Activated CD4-positive, alpha-beta T cell treated with anti-CD3 and anti-CD28 coated beads, Interleukin-2, Interleukin-6, amounts not matched to agents 100 ng/mL and 50 ng/mL, durations not matched to agents 16 hours and 8 hours (primary cell): ENCODE measurements at places on chromosomes 1 and 21.

DNA sequence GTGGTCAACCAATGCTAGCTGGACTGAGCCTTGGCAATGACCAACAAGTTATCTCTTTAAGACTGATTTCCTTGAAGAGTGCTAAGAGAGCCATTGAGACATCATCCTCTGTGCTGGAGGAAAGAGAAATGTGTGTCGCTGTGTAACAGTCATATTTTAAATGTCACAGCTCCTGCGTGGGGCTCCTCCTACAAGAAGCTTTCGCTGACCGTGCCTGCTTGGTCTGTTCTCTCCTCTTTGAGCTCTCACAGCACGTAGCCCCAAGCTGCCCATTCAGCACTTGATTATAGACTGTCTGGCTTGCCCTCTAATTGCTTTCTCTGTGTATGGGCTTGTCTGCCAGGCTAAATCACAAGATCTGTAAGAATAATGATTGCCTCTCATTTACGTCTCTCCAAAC is 221.3 kb downstream of the FOXD2 start:
- no peak for DNase-seq

DNA sequence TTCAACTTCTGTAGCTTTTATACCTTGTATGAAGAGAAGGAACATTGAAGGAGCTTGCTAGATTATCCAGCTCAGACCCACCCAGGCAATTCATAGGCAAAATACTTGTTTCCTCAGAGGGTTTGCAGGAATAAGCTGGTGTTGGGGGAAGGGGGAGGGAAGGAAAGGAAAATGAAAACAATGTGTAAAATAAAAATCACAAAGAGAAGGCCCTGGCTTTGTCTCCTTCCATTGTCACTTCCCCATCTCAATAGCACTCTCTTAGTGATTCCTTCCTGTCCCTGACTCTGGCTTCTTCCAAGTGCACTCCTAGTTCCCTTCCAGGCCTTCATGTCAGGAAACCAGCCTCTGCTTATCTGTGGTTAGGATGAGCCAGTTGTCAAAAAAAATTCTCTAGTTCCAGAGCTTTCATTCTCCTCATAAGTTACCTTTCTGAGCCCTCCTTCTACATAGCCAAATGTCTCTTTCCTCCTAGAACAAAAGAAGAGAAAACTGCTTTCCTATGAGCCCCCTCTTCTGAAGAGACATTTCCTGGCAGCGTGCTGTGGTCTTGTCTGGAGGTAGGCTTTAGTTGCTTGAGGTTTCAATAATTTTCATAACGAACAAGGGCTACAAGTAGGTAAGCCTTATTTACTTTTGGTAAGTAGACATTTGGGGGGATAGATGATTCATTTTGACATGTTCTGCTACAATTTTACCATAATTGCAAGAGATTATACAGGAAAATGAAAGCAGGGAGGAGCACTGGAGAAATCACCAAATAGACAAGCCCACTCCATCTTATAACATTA is 45.7 kb downstream of the FASLG start:
- peak; percentile 40 for DNase-seq

DNA sequence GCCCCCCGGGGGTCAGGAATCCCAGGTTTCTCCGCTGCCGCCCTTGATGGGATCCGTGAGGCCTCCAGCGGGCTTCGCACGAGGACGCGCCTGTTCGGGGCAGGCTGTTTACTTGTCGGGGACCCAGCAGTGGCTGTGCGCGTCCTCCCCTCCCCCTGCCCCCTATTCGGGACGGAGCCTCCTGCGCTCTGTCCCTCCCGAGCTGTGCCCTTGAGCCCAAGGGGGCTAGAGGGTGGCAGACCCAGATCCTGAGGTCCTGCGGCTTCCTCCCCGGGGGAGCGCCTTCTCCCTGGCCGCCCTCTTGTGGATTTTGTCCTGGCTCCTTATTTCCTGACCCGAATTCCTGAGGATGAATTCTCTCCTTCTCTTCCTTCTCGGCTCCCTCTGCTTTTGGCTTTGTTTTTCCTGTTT is 38.4 kb downstream of the PIK3CD start:
- DNase-seq, result no peak

DNA sequence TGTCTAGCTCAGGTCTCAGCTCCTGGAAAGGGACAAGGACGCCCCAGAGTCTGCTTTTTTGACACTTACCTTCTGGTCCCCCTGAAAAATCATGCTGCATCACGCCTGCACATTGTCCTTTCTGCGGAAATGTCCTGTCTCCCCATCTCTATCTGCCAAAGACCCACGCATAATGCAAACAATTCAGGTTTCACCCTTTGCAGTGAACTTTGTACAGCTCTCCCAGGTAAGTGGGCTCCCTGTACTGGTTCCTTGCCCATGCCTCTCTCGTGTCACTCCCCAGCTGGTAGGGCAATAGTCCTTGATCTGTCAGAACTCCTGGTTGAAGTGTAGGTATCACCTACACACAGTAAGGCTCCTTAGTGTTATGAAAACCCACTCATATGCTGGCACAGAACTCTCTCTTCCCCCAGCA is 102.9 kb upstream of the IRF2BP2 start:
- DNase-seq, result no peak

DNA sequence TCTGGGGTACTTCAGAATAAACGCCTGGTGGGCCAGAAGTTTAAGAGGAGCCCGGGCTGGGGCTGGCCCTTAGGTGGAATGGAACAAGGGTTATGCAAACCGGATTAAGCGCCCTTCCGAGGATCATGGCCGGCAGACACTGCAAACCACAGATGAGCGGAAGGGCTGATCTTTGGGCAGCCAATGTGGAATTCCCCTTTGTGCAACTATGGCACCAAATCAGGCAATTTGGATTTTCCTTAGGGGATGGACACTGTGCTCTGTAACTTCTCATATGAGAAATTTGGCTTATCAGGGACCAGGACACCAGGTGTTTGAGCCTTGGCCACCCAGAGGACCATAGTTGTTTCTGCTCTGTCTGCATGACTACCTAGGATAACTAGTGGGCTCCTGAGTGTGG is 5.7 kb upstream of the IL10 start:
- DNase-seq, result no peak

DNA sequence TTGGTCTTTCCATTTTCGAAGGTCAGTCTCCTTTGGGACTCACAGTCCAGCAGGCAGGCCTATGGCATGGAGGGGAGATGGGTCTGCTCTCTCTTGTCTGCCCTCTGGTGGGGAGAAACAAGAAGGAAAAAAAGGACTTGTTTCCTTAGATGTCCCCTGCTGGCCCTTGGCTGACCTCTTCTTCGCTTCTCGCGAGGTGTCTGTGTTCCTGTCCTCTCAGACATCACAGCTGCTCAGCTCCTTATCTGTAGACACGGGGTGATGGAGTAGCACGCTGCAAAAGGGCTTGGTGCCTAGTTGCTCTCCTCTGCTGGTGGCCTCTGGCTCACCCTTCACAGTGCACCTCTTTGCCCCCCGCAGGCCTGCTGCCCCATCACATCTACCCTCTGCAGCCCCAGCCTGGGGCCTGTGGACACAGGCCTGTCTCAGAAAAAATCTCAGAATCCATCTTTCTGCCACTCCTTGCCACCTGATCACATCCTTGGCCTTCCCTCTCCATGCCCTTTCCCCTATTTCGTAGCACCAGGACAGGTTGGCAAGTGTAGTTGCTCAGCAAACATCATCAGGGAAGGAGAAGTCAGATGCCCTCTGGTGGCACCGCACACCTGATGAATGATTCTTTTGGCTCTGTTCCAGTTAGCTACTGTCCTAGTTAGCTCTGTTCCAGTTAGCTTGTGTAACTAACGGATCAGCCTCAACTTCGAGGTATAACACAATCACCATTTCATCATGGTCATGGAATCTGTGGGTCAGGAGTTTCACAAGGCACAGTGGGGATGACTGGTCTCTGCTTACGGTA is 18.7 kb upstream of the AK2 start:
- DNase-seq, result peak; percentile 60

GRCh38 chr1:64983110-64983509 is 16.8 kb upstream of the JAK1 start:
- DNase-seq, result no peak

- no peak for DNase-seq
Measured at GRCh38 chr21:33512481-33512880, 21.0 kb upstream of the DNAJC28 start.

DNA sequence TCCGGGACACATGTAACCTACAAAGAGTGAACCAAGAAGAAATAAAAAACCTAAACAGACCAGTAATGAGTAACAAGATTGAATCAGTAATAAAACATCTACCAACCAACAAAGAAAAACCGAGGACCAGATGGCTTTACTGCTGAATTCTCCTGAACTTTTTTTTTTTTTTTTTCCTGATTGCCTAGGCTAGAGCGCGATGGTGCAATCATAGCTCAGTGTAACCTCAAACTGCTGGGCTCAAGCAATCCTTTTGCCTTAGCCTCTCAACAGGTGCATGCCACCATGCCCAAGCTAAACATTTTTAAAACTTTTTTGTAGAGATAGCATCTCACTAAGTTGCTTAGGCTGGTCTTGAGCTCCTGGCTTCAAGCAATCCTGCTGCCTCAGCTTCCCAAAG is 11.2 kb upstream of the FGGY start:
- no peak for DNase-seq

DNA sequence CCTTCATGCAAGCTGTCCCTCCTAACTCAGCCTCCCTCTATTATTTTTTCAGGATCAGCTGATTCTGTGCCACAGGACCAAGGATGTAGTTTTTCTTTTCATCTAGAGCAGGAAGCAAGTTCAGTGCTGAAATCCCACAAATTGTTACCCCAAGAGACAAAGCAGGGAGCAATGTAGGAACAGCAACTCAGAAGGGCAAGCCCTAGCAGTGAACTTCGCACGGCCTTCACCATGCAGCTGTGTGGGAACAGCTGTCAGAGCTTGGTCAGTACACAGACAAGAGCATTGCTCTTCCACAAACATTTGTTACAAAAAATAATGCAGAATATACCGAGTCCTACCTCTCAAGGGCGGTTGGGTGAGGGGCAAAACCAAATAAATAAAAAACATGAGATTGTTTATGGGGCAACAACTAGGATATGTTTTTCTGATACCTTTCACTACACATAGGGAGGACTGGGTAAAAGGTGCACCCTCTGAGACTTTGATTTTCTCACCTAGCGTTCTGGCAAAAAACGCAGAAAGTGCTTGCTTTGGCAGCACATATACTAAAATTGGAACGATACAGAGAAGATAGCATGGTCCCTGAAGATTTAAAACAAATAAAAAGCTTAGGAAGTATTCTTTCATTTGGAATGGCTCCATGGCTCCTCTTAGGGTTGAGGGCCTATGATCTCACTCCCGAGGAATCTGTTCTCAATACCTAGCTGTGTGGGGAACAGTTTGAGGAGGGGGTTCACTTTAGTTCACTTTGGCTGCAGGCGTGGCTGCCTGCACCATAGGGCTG is 37.1 kb upstream of the ANGPTL7 start:
- DNase-seq, result no peak

- DNase-seq, result no peak
Measured at GRCh38 chr1:227607336-227607898, 44.1 kb downstream of the ZNF678 start.

GRCh38 chr1:184974837-184975115 is 468 bp upstream of the NIBAN1 start:
- DNase-seq, result no peak

DNA sequence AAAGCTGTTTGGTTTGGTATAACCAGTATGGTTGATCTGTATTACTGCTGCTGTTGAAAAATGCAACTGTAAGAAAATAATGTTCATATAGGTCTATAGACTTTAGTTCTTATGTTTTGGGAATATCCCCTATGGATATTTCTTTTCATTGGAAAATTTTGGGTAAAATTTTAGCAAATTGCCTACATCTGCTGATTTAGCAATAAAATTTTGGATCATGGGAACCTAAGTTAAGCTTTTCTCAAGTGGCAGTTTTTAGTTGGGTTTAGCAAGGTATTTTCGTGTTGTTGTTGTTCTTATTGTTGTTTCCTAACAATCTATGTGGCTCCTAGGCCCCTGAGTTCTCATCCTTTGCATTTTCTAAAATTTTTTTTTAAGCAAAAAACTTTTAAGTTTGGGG is 167.1 kb downstream of the PHTF1 start:
- no peak for DNase-seq

DNA sequence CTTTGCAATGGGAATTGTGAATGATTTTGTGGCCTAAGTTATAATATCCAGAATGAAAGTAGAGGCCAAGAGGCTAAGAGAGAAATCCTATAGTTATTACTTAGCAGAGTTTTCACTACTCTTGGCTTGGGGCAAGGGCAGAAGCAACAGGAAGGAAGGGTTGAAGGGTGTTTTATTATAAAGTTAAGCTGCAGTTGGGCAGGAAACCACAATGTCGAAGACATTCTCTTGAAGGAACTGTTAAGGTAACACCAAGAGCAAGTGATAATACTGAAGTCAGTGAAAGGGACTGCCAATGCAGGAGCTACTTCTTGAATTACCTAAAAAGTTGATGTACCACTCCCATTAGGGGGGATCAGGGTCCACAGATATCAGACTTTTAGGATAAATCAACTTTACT is 8.3 kb downstream of the XCL2 start:
- DNase-seq, result peak; percentile 65

DNA sequence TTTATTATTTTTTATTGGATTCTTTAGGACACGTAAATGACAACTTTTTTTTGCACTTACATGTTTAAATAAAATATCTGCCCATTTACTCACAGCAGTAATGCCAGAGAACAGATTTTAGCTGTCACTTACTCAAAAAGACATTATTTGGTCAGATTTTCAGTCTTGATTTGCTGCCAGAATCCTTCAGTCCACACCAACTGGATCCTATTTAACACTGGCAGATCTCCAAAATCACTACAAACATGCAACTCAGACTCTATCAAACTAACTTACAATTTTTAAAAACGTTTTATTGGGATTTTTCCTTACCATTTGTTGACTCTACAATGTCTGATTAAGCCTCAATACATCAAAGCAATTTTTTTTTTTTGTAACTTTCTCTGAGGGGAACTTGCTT is 11.1 kb downstream of the ATP6V1G3 start:
- no peak for DNase-seq

DNA sequence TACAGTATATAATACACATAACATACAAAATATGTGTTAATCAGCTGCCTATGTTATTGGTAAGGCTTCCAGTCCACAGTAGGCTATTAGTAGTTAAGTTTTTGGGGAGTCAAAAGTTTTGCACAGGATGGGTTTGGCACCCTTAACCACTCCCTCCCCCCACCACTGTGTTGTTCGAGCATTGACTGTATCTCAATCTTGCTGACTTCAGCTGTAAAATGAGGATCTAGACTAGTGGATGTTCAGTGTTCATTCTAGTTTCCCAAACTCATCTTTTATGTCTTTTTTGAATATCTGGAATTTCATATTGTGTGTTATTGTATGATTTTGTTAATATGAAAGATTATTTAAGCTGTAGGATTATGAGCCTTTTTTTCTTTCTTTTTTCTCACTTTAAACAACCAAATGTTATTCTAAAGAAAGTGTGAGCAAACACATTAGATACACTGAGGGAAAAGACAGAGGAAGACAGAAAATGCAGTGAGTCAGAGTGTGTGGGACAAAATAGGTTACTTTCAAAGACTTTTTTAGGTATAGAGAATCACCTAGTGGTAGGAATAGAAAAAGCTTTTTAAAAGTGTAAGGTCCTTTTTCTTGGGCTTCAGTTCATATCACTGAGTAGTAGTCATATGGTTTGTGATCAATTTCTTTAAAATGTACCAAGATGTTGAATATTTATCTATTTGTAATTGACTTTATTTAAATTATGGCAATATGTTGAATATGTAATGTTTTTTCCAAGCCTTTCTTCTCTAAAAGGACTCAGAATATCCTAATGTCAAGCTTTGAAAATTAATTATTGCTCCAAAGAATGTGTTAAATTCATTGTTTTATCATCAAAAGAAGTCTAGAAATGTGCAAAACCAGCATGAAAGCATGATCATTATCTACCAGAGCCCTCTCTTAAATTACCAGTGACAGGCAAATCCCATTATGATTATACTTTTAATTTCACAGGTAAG is 17.9 kb upstream of the CENPF start:
- peak; percentile 30 for DNase-seq

- DNase-seq, result no peak
Measured at GRCh38 chr1:165138960-165139359, 217.6 kb downstream of the LMX1A start.
